ENCODE measurements at places on chromosomes 13 and 19.

DNA sequence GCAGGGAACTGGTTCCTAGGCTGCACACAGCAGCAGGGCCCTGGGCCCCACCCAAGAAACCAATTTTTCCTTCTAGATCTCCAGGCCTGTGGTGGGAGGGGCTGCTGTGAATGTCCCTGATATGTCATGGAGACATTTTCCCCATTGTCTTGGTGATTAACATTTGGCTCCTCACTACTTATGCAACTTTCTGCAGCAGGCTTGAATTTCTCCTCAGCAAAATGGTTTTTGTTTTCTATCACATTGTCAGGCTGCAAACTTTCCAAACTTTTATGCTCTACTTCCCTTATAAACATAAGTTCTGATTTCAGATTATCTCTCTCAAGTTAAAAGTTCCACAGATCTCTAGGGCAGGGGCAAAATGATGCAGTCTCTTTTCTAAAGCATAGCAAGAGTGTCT lies 310.2 kb upstream of the PCDH20 start:
- no peak for DNase-seq

DNA sequence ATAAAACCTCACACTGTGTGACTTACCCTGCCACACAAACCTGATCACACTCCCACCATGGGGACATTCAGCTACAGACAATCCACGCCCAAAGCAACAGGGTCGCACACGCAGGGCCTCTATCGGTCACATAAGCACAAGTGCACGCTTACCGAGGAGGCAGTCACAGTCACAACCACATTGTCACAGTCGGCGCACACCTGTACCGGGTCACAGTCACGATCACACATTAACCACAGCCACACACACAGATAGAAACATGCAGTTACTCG lies 579 bp downstream of the ZNF566 start:
- no peak for DNase-seq

DNA sequence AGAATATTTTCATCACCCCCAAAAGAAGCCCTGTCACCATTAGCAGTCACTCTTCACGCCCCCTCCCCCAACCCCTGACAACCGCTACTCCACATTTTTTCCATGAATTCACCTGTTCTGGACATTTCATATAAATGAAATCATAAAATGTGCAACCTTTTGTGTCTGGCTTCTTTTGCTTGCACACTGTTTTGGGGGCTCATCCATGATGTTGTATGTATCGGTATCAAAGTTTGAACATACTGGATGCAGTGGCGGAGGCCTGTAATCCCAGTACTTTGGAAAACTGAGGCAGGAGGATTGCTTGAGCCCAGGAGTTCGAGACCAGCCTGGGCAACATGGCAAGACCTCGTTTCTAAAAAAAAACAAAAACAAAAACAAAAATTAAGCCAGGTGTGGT lies 7.2 kb downstream of the GADD45B start:
- no peak for DNase-seq

DNA sequence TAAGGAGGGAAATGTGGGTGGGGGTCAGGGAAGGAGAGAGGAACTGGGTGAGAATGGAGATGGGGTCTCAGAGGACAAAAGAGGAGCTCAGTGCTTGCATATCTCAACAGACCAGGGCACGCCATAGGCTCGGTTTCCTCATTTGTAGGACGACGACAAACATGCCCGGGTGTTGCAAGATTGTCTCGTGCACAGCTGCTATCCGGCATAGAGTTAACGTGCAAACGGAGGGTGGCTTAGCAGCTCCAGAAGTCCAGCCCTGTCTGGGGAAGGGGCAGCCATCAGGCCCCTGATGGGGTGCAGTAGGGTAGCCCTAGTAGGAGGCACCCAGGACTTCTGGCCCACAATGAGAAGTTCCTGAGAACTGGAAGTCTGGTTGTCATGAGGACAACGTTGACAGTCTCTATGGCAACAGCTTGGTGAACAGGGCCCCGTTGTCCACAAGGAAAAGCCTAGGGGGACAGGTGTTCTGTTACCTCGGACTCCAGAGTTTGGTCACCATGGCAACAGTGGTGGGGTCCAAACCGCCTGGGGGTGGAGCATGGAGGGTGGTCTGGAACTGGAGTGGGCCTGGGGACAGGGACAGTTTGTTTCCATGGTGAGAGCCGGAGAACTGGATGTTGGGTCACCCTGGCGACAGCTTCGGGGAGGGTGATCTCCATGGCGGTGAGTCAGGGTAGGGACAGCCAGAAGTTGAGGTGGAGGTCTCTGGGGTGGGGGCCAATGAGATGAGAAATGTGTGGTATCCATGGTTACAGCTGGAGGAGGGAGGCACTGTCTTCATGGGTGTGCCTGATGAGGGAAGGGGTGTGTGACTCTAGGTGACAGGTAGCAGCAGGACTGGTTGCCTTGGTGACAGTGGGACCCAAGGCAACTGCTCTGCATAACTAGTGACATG lies 16.8 kb downstream of the TM6SF2 start:
- DNase-seq = no peak

DNA sequence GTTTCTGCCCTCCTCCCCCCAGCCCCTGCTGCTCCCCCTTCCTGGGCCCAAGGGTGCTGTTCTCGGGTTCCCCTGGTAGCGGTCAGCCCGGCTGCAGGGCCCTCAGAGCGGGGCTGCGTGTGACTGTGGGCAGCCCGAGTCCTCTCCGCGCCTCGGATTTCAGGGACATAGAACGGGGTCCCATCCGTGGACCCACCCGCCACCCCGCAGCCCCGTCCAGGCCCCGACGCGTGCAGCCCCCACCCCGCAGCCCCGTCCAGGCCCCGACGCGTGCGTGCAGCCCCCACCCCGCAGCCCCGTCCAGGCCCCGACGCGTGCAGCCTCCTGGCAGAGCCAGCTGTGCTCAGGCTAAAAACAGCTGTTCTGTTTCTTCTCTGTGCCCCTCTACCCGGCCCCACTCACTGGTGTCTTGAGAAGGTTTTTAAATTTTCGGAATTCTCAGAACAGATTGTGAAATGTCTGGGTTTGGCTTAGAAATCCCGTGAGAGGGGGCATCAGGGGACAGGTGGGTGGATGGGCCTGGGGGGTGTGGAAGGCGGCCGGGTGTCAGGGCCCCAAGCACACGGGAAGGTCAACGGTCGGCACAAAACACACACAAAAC lies 5.5 kb upstream of the PRTN3 start:
- no peak for DNase-seq

DNA sequence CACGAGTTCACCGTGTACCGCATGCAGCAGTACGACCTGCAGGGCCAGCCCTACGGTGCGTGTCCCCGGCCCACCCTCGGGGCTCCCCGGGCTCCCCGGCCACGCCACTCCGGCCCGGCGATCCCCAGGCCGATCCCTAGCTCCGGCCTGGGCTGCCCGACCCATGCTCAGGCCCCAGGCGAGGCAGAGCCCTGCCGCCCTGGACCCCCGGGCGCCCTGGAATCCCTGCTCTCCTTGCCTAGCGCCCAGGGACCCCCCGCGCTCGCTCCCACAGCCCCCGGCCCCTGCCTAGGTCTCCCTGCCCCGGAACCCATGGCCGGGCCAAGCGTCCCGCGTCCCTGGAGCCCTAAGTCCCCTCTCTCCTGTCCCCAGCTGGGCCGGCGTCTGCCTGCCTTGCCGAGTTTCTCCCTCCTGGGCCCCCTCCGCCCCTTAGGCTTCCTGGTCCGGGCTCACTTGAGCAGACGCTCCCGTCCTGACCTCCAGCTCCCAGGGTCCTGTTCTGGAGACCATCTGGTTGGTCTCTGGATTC lies 494 bp downstream of the NCLN start:
- DNase-seq = no peak

DNA sequence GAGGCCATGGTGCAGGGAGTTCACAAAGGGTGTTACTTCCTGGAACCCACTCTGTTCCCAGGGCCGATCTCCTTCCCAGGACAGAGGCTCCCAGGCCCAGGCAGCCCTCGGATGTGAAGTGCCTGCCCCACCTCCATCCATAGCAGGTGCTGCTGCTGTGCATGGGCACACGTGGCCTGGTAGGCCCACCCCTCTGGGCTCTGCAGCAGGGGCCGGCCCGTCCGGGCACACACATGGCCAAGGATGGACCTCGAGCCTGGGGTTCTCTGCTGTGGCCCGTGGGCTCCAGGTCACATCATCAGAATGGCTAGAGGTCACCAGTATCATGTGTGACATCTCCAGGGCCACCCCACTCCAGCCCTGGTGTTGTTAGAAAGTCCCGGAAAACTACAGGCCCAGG lies 71.8 kb downstream of the GADD45B start:
- no peak for DNase-seq

Data from cortex of kidney (tissue), 1 donor.